AG08396 (cell line): ENCODE measurements at places on chromosomes 2 and 18.

GRCh38 chr2:31219131-31219969, 2.0 kb upstream of the CAPN14 start:
- DNase-seq, result no peak

GRCh38 chr2:154361276-154361675, 337.2 kb upstream of the KCNJ3 start:
- no peak for DNase-seq

DNA sequence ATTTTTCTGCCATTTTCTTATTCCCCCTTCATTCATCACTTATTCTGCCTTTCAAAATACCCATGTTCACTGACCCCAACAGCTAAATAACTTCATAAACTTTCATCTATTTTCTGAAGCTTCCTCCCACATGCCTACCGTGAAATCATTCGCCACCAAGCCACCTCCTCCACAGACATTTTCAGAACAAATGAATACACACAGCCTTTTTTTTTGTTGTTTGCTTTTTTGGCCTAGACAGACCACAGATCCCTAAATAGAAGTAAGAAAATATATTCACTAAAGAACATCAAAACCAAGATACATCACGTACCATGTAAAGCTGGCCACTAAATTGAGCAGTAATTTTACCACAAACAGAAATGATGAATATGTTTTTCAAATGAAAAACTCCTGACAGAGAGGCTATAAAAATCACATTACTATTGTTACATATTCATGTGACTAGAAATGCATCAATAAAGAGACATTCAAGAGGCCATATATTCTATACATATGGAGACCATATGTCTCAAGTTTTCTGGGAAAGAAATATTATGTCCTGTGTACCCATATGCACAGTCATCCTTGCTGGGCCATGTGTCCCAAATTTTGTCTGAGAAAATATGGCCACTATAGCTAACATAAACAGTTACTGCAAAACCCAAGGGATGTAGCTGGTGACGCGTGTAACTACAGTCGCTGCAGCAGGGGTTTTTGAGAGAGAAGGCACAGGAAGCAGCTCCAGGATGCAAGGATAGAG, 200.3 kb downstream of the FBXO15 start:
- DNase-seq, result no peak

GRCh38 chr2:142290931-142291330, 160.1 kb upstream of the LRP1B start:
- DNase-seq, result no peak

DNA sequence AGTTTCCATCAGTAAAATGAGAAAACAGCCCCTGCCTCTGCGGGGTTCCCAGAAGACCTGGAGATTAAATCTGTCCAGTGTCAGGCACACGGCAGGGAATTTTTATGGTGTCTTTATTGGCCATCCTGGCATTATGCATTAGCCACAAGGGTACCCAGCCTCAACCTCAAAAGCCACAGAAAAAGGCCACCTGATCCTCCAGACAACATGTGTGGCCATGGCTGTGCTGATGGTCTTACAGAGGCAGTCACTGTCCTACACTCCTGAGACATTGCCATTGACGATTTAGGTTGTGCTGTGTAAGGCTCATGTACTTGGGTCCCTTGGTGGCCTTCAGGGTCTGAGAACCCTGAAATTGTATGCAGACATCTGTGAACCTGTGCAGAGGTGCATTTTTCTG, 115.6 kb downstream of the SMAD7 start:
- no peak for DNase-seq

GRCh38 chr2:43146083-43146482, 80.3 kb downstream of the ZFP36L2 start:
- no peak for DNase-seq

DNA sequence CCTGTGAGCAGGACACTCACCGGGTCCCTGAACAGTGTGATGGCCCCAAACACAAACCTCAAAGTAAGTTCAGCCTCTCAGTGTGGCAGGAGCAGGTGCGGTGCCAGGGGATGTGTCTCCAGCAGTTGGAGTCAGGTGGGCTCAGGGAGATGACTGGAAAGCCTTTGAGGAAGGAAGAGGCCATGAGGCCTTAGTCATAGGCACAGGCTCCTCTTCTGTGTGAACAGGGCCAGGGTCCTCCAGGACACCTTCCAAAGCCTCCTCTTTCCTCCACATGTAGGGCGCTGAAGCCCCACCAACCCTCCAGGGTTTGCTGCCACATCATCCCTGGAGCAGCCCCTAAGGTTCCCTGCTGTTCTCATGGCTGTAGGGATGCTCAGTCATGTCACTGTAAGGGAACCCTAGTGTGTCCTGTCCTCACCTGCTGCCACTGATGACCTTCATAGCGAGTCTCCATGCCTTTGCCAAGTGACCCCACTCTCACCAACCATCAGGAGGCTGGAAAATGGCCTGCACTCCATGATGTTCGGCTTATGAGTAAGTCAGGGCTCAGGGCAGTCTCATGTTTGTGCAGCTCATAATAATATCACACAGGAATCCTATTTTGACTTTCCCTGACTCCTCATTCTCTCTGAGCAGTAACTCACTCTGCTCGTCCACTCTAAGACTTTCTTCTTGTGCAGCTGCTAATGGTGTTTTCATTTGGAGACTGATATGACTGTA, 1152.9 kb downstream of the RPIA start:
- no peak for DNase-seq

DNA sequence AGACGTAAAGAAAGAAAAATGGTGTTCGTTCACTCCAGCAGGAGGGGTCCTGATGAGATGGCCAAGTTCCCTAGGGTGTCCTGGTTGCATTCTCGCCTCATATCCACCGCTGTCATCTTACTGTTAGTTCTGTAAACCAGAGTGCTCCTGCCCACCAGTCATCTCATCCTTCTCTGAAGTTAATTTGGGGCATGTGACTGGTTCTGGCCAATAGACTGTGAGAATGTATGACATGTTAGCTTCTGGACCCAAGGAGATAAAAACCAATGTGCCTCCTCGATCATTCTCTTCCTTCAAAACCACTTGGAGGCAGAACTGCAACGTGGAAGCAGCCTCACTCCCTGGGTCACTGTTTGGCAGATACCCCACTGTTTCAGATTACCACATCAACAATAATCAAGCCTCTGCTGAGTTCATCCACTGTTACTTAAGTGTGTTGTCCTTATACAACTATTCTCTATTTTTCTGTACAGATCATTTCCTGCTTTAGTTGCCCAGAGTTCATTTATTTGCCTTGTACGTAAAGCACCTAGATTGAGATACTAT, 759.1 kb downstream of the TSN start:
- no peak for DNase-seq

DNA sequence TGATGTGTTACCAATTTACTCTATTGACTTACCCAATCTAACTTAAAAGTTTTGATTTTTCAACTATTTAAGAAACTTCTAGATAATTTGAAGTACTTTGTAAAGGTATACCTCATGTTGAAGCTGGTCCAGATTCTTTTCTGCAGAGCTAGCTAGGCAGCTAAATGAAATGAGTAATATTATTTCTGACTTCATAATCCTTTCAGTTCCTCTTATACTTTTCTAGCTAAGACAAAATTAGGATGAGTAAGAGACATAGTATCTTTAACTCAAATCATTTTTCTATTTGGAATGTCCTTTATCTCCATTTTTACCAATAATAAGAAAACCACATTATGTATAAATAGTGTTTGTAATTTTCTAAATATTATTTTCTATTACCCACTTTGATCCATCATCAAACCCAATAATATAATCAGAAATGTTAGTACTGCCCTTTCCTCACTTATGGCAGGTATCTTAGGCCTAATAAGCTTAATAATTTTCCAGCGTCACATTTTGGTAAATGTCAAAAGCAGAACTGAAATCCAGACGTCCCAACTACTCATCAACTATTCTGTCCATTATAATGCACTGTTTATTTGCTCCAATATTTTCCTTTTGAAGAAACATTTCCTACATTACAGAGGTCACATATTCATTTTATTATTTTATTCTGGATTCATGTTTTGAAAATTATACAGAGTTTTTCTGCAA, 456.6 kb downstream of the THSD7B start:
- no peak for DNase-seq

DNA sequence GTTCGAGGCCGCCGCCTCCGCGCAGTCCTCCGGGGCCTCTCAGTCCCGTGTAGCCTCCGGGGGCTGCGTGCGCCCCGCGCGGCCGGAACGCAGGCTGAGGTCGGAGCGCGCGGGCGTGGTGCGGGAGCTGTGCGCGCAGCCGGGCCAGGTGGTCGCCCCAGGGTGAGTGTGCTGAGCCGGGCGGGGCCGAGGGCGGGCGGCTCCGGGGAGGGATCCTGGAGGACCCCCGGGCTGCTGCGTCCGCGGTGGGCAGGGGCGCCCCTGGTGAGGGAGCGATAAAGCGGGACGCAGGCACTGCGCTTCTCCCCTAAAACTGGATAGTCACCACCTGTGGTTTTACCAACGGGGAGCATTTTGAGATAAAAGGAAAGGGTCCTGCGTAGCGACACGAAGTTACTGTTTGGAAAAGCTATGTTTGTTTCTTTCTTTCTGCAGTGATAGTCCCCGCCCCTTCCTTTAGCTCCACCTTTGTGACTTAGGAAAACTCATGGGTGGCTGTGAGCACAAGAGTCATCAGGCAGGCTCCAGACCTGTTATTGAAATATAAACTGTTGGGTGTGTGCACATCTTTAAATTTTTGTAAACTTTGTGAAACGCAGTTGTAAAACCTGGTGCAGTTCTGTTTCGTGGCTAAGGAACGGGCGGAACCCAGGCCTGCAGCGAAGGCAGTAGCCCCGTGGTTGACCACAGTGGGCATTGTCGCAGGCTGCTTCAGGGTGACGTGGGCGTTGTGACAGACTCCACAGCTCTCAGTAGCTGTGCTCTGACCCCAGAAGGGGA, 687 bp downstream of the CTDP1 start:
- DNase-seq, result peak; percentile 76

GRCh38 chr18:80190311-80190710, 57.0 kb downstream of the PARD6G start:
- no peak for DNase-seq

DNA sequence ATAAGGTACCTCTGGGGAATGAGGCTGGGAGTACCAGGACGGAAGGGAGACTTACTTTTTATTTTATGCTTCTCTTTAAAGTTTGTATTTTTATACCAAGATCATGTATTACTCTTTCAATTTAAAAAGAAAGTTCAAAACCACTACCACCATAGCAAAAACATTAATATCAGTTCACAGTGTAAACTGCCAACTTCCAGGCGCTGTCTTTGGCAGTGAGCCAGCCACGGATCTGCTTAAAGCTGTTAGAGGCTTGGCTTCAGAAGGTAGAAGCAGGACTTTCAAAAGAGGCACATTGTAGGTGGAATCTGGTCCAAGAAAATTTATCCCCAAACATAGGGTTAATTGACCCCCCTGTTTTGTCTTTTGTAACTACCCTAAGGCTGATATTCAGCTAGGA, 74.8 kb downstream of the B3GNT2 start:
- DNase-seq, result no peak

- no peak for DNase-seq
These were observed 142.9 kb downstream of the RNF144A start for GRCh38 chr2:7060156-7060555.

GRCh38 chr2:39623917-39624316, 41.8 kb upstream of the TMEM178A start:
- DNase-seq, result no peak

DNA sequence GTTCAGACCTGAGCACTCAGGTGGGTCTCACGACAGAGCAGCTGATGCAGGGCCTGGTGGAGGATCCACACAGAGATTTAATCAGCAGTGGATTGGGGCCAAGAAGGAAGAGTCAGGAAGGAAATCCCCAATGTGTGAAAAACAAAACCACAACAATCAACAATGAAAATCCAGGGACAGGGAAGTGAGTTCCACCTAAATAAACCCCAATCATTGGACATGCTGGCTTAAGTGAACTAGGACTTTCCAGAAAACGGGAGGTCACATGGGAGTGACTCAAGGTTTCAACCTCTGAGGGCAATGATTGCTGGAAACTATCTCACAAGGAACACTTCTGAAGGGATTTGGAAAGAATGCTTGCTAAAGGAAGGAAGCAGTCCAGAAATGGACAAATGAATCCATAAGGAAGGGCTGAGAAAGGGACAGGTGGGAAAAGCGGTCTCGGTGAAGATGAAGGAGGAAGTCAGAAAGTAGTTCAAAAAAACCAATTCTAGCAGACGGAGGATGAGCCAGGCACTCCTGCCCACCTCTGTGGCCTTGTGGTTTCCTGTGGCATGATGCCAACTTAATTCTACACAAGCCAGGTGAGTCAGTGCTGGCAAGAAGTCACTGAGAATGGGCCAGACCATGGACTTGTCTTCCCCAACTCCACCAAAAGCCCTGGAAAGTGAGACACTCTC, 15.4 kb upstream of the XDH start:
- no peak for DNase-seq

- no peak for DNase-seq
These were observed 52.4 kb upstream of the B3GNT7 start for GRCh38 chr2:231343006-231343710.

DNA sequence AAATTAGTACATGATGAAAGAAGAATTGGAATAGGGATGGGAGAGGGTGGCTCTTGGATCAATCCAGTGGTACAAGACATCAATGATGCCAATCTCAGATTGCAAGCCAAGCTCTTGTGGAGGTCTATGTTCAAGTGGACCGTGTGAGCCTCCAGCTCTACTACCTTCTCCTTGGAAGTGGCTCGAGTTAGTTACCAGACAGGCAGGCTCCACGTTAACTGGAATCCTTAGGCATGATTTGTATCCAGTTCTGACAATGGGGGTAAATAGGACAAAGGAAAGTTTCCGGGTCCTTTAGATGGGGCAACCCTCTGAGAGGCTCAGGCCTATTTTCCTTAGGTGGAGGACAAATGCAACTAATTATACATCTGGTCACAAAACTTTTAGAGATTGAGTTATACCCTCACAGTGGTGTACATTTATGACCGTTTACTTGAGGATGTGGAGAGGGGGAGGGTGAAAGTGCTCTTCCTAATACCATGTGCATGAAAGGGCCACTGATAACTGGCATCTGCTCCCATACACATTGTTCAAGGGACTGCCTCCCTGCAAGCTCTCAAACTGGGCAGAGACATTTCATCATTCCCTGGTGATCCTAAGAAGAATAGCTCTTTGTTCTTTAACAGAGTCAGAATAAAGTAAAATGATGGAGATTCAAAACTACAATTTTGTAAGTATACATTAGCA, 180.2 kb downstream of the SOCS6 start:
- DNase-seq, result no peak

DNA sequence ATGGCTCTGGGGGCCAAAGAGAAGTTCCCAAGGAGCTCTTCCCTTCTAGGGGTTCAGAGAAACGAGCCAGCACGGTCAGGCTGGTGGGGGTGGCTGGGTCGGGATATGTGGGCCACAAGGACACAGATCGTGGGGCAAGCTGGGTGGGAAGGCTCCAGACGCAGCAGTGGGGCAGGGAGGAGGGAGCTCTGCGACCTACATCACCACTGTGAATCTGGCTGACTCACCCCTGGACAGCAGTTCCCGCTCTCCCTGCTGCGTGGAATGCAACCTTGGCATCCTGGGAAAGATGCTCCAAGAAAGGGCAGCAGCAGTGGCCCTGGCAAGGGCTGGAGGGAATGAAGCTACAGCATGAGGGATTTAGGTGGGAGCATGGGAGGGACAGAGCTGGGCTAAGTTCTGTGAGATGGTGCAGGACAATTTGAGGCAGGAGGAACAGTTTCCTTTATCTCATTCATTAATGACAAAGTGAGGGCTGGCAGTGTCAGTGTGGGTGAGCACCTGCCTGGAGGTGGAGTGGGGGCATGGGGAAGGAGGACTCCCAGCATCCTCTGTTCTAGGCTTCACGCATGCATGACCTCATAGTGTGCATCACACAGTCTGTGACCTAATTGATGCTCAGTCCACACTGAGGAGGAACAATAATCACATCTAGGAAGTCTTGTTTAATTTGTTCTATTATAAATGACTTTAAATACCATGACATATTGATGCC, 25.0 kb downstream of the CELF4 start:
- no peak for DNase-seq

GRCh38 chr2:240813231-240813921, 6.6 kb downstream of the KIF1A start:
- no peak for DNase-seq
